Activated CD4-positive, alpha-beta memory T cell treated with anti-CD3 and anti-CD28 coated beads, Interleukin-2, amount 10 ng/mL, durations not matched to agents 7 days and 5 days (primary cell): ENCODE measurements at places on chromosomes 2 and 18.

DNA sequence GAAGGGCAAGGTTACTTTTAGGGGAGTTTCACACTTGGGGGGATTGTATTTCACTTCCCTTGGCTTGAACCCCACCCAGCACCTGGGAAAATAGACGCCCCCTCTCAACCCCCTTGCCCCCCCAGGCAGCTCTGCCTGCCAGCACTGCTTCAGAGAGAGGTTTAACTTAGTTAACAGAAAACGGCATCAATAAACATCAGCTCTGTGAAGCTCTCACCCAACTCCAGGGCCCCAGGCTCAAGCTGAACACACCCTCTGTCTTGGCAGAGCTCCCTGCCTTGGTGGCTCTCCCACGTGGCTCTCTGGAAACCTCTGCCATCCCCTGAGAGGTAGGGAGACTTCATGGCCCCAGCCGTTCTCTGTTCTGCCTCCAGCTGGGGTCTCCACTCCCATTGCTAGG is 244.1 kb downstream of the ACKR3 start:
- no peak for DNase-seq

DNA sequence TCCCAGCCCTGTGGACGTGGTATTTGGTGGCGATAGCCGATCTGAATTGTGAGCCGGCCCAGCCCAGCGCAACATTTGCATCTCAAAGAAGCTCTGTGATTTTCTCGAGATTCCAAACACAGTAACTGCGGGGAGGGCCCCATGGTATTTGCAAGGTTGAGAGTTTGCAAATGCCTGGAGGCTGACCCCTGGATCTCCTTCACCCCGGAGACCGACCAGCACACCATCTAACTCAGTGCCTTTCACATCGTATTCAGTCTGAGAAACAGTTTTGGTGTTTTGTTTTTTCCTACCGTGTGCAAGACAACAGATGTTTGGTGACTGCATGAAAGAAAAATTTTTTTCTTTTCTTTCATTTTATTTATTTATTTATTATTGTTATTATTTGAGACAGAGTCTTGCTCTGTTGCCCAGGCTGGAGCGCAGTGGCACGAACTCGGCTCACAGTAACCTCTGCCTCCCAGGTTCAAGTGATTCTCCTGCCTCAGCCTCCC is 40.3 kb downstream of the MYCN start:
- DNase-seq, result no peak

DNA sequence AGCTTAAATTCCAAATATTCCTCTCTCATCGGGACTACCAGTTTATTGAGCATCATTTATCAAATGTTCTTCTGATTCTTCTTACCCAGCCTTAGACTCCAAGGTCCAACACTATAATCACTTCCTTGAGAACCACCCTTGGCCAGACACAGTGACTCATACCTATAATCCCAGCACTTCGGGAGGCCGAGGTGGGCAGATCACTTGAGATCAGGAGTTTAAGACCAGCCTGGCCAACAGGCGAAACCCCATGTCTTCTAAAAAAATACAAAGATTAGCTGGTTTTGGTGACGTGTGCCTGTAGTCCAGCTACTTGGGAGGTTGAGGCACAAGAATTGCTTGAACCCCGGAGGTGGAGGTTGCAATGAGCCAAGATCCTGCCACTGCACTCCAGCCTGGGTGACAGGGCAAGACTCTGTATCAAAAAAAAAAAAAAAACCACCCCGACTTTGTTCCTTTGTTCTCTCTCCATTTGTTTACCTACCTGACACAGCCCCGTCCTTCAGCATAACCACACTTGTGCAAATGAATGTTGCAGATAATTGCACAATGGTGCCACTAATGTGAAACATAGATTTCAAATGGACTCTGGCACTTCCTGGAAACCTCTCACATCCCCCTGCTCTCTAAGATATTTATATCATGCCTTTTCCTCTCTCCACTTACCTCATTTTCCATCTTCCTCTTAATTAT is 38.9 kb upstream of the LPIN2 start:
- no peak for DNase-seq

DNA sequence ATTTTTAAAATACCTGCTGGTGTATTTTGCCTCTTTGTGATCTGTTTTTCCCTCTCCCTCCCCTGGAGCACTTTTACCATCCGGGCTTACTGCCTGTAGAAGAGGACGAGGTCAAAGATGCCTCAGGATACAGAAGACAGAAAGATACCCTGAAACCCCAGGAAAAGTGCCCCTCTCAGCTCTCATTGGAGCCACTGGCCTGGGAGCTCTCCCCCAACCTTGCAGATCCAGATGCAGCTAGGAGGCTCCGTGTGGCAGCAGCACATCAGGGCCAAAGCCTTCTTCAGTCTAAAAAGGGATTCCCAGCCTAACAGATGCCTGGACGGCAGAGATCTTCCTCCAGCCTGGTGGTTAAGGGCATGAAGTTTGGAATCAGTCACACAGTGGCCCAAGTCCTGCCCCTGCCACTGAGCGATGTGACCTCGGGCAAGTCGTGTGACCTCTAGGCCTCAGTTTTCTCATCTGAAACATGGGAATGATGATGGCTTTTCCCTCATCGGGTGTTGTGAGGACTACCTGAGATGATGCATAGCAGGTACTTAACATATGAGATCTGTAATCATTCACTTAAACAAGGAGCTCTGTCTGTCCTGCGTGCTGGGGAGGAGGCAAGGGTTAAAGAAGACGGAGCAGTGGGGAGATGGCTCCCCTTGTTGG is 239.4 kb downstream of the DYSF start:
- no peak for DNase-seq

DNA sequence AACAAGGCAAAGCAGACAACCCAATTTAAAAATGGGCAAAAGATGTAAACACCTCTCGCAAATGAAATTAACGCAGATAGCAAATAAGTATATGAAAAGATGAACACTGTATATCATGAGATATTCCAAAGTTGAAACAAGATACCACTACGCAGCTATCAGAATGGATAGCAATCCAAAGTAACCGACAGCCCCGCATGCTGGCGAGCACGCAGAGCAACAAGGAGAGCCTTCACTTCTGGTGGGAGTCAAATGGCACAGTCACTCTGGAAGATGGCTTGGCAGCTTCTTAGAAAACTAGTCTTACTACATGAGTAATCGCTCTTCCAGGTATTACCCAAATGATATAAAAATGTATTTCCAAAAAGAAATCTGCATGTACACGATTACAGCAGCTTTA is 1.4 kb downstream of the NDUFA10 start:
- DNase-seq, result no peak

DNA sequence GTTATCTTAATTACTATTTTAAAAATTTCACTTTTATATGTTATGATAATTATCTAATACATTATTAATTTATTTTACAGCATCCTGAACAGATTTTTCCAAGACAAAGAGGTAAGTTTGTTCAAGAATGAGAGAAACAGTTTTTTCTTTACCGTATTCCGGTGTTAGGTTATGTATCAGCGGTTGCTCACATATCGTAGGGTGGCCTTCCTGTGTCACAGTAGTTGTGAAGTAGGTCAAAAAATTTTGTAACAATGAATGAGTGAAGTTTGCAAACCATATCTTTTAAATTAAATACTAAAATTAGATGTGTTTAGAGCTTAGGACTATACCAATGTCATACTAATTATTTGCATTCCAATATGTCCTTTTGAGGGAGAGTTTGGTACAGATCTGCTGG is 33.5 kb downstream of the MRPS9 start:
- no peak for DNase-seq

DNA sequence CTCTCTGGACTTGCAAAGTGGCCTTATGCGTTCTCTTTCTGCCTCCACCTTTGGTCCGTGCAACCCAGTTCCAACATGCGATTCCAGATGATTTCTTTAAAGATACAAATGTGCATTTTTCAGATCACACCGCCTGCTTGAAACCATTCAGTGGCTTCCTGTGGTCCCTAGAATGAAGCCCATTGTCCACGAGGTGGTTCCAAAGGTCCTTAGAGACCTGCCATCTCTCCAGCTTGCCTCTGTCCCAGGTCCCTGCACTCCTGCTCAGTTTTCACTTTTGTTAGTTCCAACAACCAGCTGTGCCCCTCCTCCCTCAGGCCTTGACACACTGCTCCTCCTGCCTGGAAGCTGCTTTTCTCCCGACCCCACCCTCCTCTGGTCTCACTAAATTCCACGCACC is 3.6 kb upstream of the INO80C start:
- no peak for DNase-seq

- DNase-seq, result no peak
These were observed 42.7 kb upstream of the DYSF start for GRCh38 chr2:71410696-71411095.

DNA sequence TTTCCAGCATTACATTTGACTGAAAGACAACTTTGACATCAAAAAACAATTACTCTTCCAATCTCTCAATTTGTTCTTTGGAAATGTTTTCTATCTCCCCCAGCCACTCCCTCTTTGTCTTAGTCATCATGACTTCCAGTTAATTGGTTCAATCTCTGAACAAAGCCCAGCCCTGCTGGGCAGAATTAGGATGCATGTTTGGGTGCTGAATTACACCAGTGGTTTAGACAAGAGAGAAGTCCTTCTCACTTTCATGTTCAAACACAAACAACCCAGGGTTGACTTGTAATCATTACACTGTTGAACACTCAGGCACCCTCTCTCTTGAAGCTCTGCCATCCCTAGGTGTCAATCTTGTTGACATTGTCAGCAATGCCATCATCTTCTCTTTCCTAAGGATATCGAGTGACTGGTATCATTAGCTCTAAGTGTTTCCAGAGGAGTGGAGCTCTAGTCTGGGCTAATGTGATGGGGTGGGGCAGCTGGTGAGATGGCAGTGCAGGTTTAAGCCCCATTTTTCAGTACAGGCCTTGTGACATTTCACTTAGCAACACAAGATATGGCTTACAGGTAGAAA is 90.8 kb upstream of the MEIS1 start:
- no peak for DNase-seq

DNA sequence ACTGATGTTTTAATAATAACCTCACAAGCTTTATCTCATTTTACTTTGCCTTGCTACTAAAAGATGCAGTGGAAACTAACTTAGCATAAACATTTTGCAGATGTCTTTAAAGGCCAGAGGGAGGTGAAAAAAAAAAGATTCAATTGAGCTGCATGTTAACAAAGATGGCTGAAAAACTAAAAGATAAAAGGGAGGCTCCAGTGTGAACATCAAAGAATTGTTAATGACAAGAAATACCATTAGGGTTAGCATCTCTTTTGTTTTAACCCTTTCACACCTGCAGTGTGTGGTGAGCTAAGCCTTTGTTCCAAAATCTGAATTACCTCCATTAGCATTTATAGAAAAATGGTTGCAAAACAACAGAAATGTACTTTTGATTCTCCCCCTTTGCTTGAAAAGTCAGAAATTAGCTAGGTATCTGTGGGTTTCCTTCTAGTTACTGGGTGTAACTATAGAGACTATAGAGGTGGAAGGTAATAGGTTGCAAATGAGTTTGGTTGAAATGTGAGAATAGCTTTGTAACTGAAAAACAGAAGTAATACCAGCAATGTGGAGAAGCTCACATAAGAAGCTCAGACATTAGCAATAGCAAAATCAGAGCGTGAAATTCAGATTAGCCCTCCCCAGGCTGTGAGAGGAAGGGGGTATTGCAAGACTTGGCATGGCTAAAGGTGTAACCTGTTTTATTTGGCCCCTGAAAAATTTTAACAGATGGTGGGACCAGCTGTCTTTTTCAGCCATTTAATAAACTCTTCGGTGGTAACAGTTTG is 34.8 kb upstream of the SP5 start:
- DNase-seq, result no peak

DNA sequence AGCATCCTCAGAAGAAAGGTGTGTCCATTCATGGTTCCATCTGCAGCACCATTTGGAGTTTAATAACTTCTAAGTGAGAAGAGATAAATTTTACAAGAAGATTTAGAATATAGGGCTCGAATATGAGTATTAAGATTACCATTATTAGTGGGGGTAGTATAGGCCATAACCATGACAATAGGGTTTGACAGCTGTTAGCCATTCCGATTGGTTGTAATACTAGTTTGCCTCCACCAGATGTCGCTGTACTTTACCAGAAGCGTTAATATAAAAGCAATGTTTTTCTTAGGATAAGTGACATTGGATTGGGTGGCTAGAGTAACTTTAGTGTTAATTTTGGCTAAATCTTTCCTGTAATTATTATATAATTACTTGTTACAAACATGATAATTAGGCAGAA is 107.5 kb upstream of the SRD5A2 start:
- DNase-seq, result no peak

- DNase-seq, result no peak
These were observed 179.9 kb upstream of the MSH6 start for GRCh38 chr2:47602996-47603395.

DNA sequence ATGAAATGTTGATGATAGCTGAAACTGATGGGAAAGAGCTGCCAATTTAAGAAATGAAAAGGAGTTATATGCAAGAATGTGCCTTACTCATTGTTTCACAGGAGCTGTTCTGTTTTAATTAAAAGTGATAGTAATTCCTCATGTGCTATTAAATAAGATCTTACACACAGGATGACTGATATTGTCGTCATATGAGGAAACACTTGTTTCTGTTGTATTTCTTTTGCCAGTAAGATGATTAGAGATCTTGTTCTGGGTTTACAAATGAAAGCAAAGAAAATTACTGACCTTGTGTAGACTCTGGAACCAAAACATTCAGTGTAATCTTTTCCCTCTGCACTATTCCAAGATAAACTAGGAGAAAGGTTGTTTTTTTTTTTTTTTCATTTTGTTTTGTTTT is 123.6 kb downstream of the MAP3K20 start:
- no peak for DNase-seq

DNA sequence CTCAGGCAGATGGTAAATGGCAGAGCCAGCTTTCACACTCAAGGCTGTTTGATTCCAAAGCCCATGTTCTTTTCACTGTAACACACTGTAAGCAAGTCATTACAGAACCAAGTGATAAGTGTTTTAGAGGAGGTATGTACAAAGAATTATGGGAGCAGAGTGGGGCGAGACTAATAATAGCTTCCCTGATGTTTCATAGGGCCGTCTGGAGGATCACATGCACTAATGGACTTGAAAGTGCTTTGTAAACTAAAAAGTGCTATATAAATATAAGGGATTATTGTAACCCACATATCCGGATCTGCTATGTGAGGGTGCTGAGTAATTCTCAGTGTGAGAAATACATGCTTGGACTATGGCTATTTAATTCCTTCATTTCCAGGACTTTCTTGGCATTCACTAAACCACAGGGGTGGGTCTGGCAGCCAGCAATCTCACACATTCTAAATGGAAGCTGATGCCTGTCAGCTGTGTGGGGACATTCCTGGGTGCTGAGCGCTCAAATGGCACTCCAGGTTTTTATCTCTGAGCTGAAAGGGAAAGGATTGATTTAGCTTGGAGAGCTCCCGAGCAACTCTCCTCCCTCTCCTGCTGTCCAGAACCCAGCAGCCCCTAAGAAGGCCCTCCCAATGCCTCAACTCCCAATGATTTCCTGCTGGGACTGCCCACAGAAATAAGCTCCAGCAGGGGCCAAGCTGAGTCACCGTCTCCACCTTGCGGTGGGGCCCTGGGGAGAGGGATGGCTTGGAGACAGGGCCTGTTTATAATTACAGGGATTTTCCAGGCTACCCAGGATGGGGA is 222.8 kb downstream of the SOX11 start:
- DNase-seq, result no peak

- no peak for DNase-seq
These were observed 33.9 kb downstream of the MBP start for GRCh38 chr18:77098538-77099174.

- no peak for DNase-seq
These were observed 253.3 kb upstream of the TCF4 start for GRCh38 chr18:55841314-55841713.

GRCh38 chr18:9876212-9876866 is 9.4 kb upstream of the TXNDC2 start:
- DNase-seq, result no peak
